EL (cell line): ENCODE measurements at places on chromosomes 7 and 10.
A peak's percentile ranks its signal among the peaks of the same experiment; 100 is the strongest.

GRCh38 chr7:45064047-45064725 is 24.6 kb downstream of the NACAD start:
- no peak for DNase-seq

- no peak for DNase-seq
These were observed 4.5 kb downstream of the NEUROG3 start for GRCh38 chr10:69568472-69569395.

- no peak for DNase-seq
These were observed 19.4 kb upstream of the LRRN3 start for GRCh38 chr7:111071556-111071955.

GRCh38 chr7:2096692-2097387 is 135.9 kb downstream of the MAD1L1 start:
- no peak for DNase-seq

DNA sequence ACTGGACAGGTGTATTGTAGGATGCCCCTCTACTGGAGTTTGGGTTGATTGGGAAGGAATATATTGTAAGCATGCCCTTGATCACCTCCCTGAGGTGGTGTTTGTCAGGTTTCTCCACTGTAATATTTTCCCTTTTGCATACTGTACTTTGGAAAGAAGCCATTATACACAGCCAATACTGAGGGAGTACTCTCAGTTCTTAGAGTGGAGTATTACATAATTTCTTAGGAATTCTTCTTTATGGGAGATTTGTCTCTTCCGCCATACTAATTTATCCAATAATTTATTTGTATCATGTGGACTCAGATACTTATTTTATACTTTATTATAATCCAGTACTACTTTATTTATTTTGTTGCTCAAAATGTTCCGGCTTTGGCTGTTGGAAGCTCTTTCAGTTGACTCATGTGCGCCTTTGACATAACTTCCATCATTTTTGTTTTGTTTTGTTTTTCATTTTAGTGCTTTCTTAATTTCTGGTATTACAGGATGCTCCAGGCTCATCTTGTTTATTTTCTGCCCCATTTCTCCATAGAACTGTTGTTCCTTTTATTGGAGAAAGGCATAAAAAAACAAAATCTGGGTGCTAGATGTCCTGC is 29.7 kb downstream of the MKLN1 start:
- peak; percentile 12 for DNase-seq

DNA sequence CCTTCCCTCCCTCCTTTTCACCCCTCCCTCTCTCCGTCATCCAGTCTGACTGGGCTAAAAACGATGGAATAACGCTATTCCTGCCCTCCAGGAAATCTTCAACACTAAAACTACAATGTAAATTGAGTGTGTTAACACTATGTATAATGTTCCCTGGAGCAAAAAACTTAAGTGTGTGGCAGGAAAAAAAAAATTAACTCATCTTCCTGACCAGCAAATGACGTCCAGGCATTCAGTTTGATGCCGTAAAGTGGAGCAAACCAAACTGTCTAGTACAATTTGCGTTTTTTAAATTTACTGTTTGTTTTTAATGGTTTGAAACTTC is 545 bp upstream of the MTPN start:
- DNase-seq: no peak

DNA sequence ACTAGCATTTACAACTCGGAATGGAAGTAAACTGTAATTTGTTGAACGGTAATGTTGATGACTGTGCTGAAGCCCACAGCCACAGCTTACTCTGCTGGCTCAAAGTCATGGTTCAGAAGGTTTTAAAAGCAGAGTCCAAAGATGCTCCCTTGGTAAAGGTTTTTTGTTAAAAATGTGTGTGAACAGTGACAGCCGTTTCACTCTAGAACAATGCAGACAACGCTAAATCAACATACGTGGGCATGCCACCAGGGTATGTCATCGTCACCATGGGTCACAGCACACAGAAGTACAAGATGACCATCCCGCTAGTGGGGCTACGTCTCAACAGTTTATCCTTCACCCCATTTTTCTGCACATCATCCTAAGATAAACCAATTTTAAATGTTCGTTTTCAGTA is 106.5 kb upstream of the LANCL2 start:
- DNase-seq: no peak

GRCh38 chr7:45662018-45662417 is 87.8 kb downstream of the ADCY1 start:
- no peak for DNase-seq

DNA sequence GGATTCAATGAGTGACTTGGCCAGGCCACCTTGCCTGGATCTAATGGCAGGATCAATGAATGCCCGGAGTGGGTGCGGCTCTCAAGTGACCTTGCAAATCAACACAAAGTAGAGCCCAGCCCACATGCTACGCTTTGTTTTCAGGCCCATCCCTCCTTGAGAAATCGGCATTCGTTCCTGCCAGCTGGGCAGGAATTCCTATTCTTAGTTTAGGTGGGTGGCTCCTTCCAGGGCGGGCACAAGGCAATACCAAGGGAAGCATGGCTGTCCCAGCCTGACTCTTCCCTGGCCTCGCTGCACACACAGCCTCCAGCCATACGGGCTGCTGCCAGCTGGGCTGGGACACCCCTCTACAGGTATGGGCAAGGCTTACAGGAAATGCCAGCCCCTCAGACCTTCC is 119.3 kb downstream of the SH3PXD2A start:
- DNase-seq: no peak

- DNase-seq: no peak
These were observed 214.9 kb upstream of the ZMIZ1 start for GRCh38 chr10:78853864-78854263.

DNA sequence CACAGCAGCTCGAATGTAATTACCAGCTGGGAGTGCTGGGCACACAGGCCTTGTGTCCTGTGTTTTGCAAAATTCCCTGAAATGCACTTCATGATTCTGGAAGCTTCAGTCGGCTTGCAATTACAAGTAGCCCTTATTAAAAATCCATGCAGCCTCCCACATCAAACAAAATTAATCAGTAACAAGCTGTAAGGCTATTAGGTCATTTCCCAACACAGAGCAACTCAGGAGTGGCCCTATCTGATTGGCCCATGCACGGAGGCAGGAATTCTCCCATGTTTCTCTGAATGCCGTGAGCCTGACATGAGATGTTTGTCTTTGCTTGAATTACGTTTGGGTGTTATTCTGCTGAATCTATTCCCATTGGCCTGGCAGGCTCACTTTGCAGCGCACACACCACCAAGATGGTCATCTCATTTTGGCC is 36.9 kb downstream of the FOXL3 start:
- DNase-seq: no peak

DNA sequence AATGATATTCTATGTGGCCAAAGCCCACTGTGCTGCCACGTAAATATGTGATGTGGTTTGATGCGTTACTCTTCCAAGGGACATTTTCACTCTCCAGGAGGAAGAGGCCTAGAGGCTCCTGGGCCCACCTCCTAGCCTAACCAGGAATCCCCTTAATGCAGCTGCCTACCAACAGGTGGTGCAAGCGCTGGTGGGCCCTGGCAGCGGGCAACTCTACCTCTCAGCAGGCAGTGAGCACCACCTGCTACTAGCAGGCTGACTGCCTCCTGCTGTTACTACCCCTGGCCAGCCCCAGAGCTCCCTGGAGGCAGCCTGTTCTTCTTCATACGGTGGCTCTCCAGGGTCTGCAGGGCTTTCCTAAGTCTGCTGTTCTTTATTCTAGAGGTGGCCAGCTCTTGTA is 62.8 kb downstream of the CDH23 start:
- DNase-seq: no peak

DNA sequence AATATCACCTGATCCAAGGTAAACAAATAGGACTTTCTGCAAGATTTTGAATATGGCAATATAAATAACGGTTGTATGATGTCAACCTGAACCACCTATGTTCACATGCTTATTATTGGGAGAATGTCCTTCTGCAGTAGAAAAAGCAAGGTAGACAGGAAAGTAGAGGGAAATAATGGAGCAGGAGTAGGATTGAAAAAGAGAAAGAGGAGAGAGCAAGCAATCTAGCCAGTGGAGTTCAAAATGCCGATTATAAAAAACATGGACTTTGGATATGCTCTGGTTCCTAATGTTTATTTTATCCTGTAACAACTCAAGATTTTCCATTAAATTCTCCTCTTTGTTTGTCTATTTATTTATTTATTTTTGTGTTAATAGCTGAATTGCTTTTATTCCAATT is 878.0 kb upstream of the KCND2 start:
- no peak for DNase-seq

- DNase-seq: peak; percentile 88
These were observed 126.5 kb upstream of the JCAD start for GRCh38 chr10:30185916-30186315.

GRCh38 chr7:47577321-47577919 is 4.5 kb downstream of the TNS3 start:
- no peak for DNase-seq

GRCh38 chr7:127702938-127703337 is 50.9 kb downstream of the SND1 start:
- no peak for DNase-seq

GRCh38 chr7:151038951-151039849 is 9.1 kb upstream of the ASIC3 start:
- peak; percentile 95 for DNase-seq

GRCh38 chr10:97321804-97322190 is 2.7 kb downstream of the FRAT1 start:
- DNase-seq: no peak

DNA sequence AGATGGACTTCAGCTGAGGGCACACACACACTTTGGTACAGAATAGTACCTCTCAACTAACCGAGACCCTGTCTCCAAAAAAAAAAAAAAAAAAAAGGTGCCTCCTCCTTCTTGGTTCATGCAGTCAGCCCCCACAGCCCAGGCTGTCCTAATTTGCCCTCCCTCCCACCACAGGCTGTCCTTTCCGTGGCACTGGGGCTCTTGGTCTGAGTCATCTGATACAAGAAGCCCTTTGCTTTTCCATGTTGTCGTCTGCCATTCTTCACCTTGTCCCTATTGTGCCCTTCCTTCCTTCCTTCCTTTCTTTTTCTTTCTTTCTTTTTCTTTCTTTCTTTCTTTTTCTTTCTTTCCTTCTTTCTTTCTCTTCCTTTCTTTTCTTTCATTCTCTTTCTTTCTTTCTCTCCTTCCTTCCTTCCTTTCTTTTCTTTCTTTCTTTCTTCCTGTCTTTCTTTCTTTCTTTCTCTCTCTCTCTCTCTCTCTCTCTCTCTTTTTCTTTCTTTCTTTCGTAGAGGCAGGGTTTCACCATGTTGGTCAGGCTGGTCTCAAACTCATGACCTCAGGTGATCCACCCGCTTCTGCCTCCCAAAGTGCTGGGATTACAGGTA is 96.0 kb upstream of the IKZF1 start:
- no peak for DNase-seq

- DNase-seq: no peak
These were observed 906.7 kb downstream of the GRID1 start for GRCh38 chr10:85459906-85460305.

- no peak for DNase-seq
These were observed 85.9 kb downstream of the ADAM12 start for GRCh38 chr10:126302476-126302756.

- no peak for DNase-seq
These were observed 141.7 kb upstream of the SEMA3A start for GRCh38 chr7:84336303-84336702.

DNA sequence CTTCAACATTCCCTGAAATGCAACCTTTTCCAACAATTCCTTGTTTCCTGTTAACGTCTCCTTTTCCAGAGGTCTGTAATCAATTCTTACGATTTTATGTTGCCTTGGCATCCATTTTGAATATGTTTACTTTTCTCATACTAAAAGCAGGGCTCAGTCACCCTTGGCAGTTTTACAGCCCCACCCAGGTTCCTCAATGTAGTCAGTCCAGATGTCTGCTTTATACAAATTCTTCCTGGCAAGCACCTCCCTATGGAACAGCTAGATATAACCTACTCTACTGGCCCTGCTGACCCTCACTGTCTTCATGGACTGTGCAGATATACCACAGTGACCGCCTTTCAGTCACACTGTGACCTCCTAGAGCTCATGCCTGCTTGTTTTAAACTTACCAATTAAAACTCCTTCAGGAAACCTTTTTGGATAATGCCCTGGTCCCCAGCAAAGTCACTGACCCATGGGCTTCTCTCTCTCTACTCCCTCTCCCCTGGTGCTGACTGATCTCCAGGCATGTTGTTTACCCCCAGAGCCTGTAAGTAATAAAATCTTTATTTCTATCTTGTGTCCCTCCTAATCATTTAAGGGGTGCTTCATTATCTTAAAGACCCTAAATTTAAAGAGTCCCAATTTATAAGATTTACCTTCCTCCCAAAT is 147.1 kb upstream of the STEAP1 start:
- DNase-seq: no peak

- no peak for DNase-seq
These were observed 2.6 kb upstream of the TCERG1L start for GRCh38 chr10:131314148-131314547.

GRCh38 chr10:97852840-97853405 is 3.3 kb downstream of the GOLGA7B start:
- no peak for DNase-seq

- DNase-seq: no peak
These were observed 94.5 kb downstream of the MAD1L1 start for GRCh38 chr7:2138146-2138765.

DNA sequence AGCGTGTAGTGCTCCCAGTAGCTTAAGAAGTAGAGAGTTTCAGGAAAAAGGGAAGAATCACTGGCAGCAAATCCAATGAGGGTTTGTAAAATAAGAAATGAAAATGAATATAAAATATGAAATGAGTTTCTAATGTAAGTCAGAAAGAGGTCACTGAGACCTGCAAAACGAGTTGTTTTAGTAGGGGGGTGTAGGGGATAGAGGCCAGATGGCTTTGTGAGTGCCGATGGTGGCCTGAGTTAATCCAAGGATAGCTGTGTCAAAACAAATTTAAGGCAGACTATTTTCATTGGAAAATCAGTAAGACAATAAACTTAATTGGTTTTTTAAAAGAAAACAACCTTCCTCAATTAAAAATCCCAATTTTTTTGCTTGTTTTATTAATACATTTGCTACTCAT is 745 bp upstream of the ASB15 start:
- no peak for DNase-seq

DNA sequence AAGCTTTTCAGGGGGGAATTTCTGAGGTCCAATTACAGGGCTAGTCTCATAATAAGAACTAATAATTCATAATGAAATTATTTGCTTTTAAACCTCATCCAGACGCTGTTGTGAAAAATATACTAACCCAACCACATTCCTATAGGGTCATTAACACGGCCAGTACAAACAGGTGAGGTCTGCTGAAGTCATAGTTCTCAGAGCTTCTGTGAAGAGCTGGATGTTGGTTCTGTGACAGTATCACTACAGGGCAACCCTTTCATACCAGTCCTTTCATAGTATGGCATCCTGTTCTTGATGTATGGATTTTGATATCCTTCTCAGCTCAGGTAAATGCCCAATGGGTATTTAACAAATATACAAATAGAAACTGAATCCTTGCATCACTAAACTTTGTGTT is 62.3 kb upstream of the FAM133B start:
- no peak for DNase-seq
